Trophoblast cell (in vitro differentiated cells and primary cell): ENCODE measurements at places on chromosomes 12 and 14.
A peak's percentile ranks its signal among the peaks of the same experiment; 100 is the strongest.

DNA sequence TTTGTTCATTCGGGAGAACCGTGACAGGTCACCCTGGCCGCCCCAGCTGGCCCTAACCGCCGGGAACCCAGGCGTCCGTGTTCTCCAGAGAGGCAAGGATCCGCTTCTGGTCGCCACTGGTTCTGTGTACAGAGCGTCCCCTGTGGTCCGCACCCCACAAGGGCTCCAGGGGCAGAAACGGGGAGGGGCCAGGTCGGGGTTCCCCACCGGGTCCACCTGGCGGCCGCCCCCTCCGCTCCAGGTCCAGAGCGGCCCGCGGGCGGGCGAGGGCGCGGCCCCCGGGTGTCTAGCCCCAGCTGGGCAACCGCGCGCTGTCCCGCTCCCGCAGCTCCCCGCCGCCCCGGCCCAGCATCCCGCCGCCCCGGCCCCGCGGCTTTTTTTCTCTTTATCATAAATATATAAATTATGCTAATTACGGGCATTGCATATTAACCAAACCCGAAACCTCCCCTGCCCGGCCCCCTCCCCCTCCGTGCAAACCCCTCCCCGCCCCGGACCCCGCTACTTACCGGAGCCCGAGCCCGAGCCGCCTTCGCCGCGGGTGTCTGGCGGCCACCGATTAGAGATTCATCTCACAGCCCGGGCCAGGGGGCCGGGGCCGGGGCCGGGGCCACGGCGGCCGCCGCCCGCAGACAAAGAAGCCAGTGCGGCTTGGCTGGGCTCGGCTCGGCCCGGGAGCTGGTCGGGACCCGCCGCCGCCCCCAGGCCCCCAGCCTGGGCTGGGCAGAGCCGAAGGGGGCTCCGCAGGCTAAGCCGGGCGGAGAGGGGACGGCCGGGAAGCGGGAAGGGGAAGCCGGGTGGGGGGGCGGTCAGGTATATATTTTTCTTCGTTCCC is 512 bp downstream of the POU6F1 start:
- peak; percentile 23 for DNase-seq

GRCh38 chr12:132634411-132634990 is 15.9 kb downstream of the P2RX2 start:
- no peak for DNase-seq

GRCh38 chr12:106431839-106432411 is 74.4 kb downstream of the POLR3B start:
- no peak for DNase-seq

DNA sequence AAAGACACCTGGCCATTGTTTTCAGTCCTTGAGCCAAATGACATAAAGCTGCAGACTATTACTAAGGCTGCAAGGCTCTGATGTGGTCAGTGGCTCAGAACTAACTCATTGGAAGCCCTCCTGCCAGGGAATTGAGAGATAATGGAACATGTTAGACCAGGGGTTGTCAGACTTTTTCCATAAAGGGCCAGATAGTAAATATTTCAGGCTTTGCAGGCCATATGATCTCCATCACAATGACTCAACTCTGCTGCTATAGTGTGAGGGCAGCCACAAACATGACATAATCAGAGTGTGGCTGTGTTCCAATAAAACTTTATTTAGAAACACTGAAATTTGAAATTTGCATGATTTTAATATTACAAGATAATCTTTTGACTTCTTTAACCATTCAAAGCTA is 140.3 kb downstream of the TMEM30B start:
- no peak for DNase-seq

- no peak for DNase-seq
These were observed 105.0 kb downstream of the PLCZ1 start for GRCh38 chr12:18632848-18633247.

GRCh38 chr12:96986883-96987523 is 79.9 kb downstream of the NEDD1 start:
- DNase-seq = peak; percentile 50

DNA sequence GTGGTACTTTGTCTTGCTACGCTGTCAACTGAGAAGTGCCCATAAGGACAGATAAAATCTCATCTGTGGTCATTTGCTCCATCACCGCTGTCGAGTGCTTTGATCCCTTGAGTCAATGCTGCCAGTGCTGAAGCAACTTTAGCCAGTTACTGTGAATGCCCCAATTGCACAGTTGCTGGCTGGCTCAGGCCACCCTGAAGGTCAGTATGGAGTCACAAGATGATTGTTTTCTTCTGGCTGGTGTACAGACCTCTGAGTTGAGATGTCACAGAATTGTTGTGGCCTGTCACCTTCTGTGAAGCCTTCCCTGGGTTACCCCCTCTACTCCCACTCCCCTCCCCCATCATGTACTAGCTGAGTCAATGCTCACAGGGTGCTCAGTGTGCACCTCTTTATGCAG is 92.9 kb downstream of the PELI2 start:
- no peak for DNase-seq

GRCh38 chr14:60204843-60205774 is 39.9 kb upstream of the DHRS7 start:
- DNase-seq = no peak

- DNase-seq = no peak
These were observed 72.9 kb downstream of the DENND5B start for GRCh38 chr12:31517994-31518393.

- no peak for DNase-seq
These were observed at the start of gene CCDC197 for GRCh38 chr14:93997082-93997481. CCDC197 (plus strand) TSS chr14:93997301; CDS start chr14:93998132, 831 bp downstream.

- DNase-seq = peak; percentile 50
These were observed 710 bp upstream of the BMAL2 start for GRCh38 chr12:27331927-27332324.

DNA sequence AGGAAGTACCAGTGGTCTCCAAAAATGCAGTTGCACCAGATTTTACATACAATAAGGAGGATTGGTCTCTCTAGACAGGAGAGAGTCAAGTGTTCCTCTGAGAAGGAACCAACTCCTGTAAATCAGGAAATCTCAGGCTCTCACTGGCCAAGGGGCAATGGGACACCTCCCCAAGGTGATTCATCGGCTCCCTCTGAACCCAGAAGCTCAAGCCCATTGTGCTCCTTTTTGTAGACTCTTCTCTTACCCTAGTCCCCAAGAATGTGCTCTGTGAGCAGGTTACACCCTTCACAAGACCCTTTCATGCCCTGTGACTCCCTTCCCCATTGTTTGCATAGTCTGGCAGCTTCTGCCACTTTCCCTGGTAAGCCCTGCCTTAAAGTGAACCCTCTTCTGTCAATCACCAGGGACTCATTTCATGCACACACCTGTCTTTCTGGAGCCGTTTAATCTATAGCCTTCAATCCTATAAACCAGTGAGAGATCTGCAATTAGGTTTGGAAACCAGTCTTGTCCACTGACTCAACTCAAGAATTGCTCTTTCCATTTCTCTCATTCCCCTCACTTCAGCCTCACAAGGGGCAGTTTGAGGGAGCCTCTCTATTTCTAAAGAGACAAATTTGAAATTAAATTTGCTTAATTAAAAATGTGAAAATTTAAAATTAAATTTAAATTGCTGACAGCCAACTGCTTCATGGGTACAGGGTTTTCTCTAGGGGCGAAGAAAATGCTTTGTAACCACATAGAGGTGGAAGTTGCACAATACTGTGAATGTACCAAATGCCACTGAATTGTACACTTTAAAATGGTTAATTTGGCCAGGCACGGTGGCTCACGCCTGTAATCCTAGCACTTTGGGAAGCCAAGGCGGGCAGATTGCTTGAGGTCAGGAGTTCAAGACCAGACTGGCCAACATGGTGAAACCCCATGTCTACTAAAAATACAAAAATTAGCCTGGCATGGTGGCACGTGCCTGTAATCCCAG is 38.3 kb upstream of the LTA4H start:
- DNase-seq = no peak

DNA sequence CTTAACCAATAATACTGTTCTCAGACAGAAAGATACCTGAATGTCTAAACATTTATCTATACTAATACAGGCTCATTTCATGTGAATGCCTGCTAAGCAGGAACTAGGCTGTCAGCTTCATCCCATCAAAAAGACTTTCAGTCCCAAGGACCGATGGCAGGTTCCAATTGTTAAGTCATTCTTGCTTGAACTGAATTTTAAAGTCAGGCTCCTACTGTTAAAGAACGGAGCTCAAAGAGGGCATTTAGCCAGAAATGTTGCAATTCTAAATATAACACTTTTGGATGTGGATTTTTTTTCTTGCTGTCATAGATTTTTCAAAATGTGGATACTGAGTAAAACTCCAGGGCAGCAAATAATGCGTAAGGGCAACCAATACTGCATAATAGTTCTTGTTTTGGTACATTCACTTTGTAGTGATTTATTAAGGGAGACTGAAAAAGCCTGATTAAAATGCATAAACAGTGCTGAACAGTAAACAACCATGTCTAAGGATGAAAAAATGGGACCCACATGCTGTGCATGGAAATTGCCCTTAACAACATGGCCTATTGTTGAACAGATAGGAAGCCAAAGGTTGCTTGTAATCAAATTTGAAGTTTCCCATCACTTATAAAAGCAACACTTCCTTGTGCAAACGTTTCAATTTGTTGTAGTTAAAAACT is 38.6 kb upstream of the DBX2 start:
- no peak for DNase-seq
